Astrocyte of the spinal cord (primary cell): ENCODE measurements at places on chromosomes 2 and 18.

DNA sequence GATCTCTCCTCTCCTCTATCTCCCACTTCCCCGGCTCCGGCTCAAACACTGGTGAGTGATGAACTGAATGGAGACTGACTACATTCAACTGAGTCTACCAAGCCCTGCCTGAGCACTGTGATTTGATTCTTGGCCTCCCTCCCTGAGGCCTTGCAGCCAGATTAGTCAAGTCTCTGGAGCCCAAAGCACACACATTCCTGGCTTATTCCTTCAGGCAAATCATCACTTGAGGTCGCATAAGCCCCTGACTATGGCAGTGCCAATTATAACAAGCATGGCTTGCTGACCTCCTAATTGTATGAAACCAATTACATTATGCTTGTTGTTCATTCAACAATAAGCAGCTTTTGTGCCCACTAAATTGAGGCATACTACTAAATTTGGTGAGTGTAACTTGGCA, 34.6 kb downstream of the EFEMP1 start:
- peak; percentile 43 for DNase-seq

DNA sequence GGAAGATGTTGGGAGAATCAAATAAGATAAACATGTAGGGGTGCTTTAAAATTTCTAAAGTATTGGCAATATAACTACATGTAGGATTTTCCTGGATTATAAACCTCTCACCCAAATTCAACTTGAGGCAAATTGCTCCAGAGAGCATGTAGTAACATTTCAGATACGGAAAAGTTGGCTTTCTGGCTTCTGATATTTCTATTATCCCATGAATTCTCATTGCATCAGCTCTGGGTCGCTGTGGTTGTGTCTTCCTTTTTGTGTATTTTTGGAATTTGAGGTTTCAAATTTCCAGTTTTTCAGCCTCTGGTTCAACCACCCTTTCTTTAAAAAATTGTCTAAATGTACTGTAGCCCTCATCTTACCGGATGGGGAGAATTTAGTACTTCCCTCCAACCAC, 32.3 kb downstream of the TGIF1 start:
- no peak for DNase-seq

- DNase-seq: no peak
Measured at GRCh38 chr2:26670171-26670570, 22.4 kb upstream of the KCNK3 start.

DNA sequence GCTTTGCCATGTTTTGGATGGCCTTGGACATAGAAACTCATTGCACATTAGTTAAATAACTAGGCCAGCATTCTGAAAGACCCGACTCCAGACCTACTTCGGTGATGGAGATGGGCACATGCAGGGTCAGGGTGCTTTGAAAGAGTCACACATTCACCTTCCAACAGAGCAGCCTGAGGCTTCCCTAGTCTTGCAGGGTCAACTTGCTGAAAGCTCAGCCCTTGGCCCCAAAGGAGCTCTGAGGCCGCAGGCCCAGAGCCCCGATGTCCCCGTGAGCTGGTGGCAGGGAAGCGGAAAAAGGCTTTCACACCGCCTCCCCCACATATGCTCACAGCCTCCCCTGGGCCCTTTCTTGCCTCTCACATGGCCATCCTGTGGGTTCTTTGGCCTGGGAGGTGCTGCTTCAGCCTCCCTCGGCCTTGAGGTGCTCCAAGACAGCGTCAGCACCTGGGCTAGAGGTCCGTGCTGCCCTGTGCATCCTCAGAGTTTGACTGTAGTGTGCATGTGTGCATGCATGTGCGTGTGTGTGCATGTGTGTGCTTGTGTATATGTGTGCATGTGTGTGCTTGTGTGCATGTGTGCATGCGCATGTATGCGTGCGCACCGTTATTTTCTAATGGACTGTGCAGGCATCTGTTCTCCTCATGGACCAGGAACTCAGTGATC, 21.6 kb downstream of the LDLRAD4 start:
- DNase-seq: no peak

DNA sequence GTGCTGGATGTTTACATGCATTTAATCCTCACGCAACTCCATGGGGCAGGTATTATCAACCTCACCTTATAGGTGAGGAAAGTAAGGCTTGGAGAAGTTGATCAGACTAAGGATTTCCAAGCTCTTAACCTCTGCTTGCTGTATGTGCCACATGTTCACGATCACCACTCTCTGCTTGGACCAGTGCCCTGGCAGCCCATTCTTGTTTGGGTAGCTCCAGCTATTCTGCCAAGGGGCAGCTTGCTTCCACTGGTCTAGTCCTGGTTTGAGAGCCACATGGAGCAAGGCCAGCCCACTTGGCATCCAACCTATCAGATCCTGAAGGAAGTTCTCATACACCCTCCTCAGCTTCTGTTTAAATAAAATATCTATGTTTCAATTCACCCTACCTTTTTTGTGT, 14.3 kb downstream of the PLB1 start:
- DNase-seq: no peak

- DNase-seq: no peak
Measured at GRCh38 chr2:150872756-150873395, 385.4 kb upstream of the RND3 start.

DNA sequence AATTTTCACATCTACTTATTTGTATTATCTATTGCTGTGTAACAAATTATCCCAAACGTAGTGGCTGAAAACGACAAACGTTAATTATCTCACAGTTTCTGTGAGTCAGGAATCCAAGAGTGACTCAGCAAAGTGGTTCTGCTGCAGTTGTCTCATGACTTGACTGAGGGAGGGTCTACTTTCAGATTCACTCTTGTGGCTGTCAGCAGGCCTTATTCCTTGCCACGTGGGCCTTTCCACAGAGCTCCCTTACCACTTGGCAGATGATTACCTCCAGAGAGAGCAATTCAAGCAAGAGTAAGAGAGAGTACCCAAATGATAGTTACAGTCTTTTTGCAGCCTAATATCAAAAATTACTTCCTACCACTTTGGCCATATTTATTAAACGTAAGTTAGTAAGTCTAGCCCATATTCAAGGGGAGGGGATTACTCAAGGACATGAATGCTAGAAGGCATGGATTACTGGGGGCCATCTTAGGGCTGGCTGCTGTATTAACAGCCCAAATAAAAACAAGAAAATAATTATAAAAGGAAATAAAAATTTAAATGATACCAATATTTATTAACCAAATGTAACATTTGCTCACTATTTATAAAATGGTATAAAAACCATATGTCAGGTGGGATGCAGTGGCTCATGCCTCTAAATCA, 48.7 kb upstream of the NBEAL1 start:
- DNase-seq: peak; percentile 68

DNA sequence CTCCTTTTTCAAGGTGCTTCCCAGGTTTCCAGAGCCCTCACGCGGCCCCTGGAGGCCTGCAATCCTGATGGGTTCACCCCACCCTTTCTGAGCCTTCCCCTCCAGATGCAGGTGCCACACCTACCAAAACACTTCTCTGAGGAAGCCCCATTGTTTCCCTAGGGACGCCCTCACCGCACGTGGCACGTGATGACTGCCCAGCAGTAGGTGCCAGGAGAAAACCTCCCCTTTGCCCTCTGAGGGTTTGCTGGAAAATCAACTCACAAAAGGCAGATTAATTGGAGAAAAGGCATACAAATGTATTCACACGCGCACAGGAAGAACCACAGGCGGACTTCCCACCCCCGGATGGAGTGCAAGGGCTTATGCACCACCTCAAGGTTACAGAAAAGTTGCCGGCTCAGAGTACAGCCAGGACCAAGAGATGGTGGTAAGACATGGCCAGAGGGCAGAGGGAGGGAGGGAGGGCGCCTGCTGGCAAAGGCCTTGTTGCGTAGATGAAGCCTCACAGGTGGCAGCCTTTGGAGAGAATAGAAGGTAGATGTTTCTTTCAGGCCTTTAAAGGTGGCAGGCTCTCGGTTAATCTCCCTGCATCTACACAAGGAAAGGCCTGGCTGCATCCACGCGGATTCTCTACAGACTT, 269.4 kb upstream of the RAB6C start:
- DNase-seq: no peak

- no peak for DNase-seq
Measured at GRCh38 chr2:101428422-101429176, 41.3 kb upstream of the CREG2 start.

- no peak for DNase-seq
Measured at GRCh38 chr2:224410946-224411561, 9.1 kb upstream of the FAM124B start.

- no peak for DNase-seq
Measured at GRCh38 chr2:129866391-129866790, 113.1 kb upstream of the RAB6C start.

DNA sequence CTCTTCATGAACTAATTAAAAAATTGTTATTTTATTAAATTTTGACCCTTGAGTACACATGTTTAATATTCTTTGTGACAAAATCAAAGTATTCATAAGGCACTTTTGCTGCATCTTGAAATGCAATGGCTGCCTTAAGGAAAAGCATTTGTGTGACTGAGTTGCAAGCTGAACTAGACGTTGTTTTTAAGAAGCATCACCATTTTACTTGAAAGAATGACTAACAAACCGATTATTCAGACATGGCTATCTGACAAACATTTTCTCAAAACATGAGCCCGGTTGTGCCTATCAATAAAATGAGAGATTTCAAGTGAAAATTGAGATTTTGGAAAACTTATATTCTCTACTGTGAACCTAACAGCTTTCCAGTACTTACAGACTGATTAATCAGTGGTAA, 2.8 kb downstream of the GCFC2 start:
- DNase-seq: peak; percentile 12

DNA sequence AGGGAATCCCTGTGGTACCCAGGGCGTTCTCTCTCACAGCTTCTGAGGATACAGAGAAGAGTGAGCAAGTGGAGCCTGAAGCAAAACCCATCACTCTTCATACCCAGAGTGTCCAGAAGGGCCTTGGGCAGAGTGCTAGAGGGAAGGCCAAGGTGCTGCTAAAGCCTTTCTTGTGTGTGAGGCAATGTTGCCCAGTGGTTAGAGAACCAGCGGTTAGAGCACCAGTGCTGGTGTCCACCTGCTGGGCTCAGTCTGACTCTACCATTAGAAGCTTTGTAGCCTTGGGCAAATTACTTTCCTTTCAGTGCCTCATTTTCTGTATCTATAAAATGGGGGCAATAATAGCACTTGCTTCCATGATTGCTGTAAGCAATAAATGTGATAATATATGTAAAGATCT, 210.5 kb upstream of the SKOR2 start:
- no peak for DNase-seq

- DNase-seq: no peak
Measured at GRCh38 chr2:130251535-130251872, 53.3 kb upstream of the TUBA3E start.

DNA sequence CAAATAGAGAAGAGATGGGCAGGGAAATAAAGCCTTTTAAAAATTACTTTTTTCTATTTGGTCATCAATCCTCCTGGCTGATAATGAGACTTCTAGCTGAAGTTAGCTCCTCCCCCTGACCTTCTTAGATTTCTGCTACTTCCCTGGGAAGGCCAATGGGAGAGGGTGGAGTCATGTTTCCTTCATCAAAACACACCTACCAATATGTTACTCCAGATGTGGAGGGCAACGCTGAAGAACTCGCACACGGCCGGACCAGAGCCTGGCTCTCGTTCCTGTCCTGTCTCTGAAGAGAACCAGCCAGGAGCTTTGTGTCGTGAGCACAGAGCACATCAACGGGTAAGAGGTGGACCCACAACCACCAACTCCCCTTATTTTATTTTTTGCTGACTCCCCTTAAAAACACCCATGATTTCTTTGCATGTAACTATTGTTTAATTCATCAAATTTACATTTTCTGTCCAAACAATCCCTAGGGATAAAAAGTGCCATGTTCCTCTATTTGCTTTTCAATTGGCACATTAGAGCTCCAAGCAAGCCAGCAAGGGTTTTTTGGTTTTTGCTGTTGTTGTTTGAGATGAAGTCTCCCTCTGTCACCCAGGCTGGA, 94.9 kb downstream of the ADD2 start:
- no peak for DNase-seq

- DNase-seq: peak; percentile 9
Measured at GRCh38 chr18:74896390-74896991, 298.8 kb downstream of the ZNF407 start.

- DNase-seq: no peak
Measured at GRCh38 chr18:35511428-35511827, 13.7 kb upstream of the INO80C start.

- no peak for DNase-seq
Measured at GRCh38 chr2:96843538-96844268, at the start of gene ANKRD23. Gene ANKRD23, minus strand, starts transcription at chr2:96844021. Its CDS starts 29 bp downstream, at chr2:96843992.

DNA sequence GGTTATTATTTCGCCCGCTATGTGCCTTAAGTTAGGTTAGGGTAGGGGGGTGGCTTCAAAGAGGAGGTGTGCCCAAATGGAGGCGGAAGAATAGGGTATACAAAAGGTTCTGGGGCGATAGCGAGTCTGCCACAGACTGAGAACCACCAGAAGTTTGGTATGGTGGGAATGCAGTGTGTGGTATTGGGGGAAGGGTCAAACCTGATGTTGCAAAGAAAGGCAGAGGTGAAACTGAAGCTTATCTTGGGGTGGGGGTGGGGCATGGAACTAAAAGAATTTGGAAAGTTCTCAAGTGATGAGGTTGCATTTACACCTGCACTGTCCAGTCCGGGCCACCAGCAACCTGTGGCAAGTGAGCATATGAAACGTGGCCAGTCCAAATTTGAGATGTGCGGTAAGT, 11.8 kb upstream of the CCBE1 start:
- DNase-seq: no peak

- DNase-seq: no peak
Measured at GRCh38 chr2:200796561-200796960, 15.1 kb upstream of the BZW1 start.

DNA sequence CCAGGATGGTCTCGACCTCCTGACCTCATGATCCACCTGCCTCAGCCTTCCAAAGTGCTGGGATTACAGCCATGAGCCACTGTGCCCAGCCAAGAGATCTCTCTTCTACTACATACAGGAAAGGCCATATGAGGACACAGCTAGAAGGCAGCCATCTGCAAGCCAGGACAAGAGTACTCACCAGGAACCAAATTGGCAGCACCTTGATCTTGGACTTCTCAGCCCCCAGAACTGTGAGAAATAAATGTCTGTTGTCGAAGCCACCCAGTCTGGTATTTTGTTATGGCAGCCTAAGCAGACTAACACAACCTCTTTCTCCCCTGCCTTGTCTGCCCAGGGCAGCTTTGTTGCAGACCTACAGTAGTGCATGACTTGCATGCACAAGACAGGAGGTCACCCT, 211.3 kb upstream of the HAAO start:
- DNase-seq: no peak

GRCh38 chr2:100707016-100707947, 112.7 kb upstream of the NPAS2 start:
- no peak for DNase-seq

DNA sequence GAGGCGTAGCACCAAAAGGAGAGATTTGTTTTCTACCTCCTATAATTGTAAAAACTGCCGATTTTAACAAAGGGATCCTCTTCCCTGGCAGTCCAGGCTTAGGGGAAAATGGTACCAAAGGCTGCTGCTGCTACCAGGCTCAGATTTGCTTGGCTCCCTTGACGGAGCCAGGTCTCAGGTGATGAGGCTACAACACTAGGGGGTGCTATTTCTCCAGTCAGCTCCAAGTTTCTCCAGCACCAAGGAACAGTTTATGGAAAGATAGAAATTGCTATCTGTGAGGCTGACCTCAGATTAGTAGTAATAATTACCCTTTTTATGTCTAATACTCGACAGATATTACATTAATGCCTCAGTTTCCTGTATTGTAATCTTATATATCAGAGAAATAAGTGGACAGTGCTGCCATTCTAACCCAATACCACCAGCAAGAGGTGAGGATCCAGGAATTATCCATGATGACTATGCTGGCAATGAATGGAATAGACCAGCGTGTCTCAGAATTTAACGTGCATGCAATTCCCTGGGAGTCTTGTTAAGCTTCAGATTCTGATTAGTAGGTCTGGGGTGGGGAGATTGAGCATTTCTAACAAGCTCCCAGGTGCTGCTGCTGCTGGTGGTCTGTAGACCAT, 111.3 kb downstream of the ESCO1 start:
- peak; percentile 58 for DNase-seq

GRCh38 chr2:21358976-21359375, 235.2 kb downstream of the TDRD15 start:
- no peak for DNase-seq
